H1 (cell line): ENCODE measurements at places on chromosomes 7 and 10.

DNA sequence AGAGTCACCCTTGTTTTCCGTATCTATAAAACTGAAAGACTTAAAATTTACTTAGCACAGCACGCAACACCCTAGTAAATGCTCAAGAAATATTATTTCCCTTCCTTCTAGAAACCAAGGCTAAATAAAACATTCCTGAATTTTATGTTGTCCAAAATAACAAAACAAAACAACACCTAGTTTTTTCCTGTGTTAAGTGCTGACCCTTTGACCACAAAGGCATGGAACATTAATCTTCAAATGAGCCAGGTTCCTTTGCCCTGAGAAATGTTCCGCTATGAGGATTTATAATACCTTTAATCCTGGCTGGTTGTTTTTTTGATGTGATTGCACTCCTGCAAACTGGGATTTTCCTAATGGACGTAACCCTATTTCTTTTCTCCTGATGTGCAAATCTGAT, 29.0 kb upstream of the DGKI start:
- DNase-seq, result no peak

DNA sequence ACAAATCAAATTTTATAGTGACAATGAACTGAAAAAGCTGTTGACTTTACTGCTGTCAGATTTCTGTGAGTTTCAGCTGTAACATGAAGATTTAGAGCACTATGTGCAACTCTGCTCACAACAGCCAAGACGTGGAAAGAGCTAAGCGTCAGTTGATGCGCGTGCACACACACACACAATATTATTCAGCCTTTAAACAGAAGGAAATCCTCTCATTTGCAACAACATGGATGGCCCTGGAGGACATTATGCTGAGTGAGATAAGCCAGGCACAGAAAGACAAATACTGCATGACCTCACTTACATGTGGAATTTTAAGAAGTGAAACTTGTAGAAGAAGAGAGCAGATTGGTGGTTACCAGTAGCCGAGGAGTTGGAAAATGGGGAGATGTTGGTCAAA, 82.8 kb upstream of the FRMD4A start:
- no peak for DNase-seq

DNA sequence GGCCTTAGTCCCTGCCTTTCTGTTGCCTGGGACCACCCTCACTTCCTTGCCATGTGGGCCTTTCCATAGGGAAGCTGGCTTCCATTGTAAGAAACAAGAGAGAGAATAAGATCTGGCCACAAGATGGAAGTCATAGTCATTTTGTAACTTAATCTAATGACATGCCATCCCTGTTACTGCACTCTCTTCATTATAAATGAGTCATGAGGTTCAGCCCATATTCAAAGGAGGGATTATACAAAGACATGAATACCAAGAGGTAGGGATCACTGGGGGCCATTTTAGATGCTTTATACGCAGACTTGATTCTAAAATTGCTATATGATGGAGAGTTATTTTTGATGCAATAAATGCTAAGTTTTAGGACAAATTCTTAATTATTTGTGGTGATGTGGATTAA, 75.2 kb upstream of the CELF2 start:
- no peak for DNase-seq

- DNase-seq, result no peak
Observed at GRCh38 chr7:112420236-112420861, 29.9 kb upstream of the IFRD1 start.

- no peak for DNase-seq
Observed at GRCh38 chr7:116689790-116690259, 17.8 kb downstream of the MET start.

DNA sequence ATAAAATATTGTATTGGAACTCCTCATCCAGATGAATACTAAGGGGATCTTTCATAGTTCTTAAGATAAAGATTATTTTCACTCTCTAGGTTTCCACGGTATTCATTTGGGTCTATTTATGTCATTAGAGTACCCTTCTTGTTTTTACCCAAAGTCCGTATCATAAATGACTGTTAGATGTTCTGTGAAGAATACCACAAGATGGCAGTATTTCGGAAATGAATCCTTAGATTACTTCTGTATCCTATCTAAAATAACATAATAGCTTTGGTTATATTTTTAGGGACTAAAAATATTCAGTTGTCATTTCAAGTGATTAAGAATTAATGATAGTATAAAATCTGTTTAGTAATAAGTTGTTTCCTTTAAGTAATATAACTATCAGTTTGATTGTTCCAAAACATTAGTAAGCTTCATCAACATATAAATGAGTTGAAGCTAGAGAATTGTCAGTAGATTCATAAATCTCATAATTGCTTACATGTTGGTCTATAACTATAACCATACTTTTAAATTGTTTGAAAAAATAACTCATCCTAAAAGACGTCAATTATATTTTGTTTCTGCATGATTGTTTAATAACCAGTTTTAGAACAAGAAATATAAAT, 337.5 kb upstream of the KCND2 start:
- DNase-seq, result no peak

DNA sequence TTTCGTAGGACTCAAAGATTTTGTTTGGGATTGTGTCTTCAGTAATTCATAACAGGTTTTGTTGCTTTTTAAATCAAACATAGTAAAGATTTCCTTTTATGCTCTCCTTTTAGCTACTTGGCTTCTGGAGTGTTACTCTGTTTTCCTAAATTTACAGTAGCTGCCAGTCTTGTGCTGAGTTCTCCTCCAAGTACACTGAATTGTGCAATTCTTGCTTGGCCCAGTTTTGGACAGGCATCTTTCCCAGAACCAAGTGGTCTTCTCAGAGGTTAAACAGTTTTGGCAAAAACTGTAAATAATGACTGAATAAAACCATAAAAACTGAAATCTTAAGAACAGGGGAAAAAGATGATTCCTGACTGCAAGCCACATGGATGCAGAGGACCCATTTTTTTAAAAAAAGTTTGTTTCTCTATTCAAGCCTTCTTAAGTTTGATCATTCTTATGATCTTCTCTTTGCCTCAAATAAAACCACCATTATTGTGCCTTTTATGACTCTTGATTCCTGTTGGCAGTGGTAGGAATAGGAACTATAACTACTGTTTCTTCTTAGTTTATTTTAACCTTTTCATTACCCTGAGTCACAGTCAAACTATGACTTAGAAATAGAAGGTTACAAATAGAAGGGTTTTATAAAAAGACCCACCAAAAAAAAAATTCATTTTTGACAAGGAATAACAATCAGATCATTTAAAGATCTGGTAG, 88.0 kb downstream of the MDFIC start:
- no peak for DNase-seq
